ENCODE measurements at places on chromosomes 13 and 19. TPM values are rescaled to one million over a fixed set of nuclear protein-coding genes. Genes with fewer than 3 reads are reported as not detected.

- DNase-seq: no peak
These were observed 365.2 kb downstream of the PCDH17 start for GRCh38 chr13:57996717-57997116.

DNA sequence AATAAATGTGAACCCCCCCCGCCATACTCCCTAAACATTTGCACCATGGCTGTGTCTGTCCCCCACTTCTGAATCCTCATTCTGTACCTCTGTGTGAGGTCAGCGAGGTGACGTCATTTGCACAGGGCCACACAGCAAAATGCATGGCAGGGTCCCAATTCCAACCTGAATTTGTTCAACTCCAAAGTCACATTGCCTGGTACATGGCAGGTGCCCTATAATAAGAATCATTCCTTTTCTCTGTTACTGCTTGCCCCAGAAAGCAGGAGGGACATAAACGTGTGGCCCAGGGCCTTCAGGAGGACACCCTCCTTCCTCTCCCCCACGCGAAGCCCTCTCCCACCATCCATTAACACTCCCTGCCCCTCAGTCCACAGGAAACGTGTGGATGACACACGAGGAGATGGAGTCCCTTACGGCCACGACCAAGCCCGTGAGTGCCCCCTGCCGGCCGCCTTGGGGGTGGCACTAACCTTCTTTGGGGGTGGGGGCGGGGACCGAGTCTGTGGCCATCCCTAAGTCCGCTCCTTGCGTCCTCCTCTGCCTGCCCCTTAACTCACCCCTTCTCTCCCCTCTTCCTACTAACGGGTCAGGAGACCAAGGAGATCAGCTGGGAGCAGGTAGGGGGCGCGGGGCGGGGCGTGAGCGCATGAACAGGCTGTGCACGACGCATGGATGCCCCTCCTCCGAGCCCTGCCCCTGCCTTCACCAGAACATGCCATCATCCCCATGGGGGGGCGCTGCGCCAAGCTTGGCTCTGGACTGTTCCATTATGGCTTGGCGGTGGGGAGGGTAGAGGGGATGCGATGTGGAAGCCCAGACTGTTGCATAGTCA lies 9.4 kb downstream of the HRC start:
- DNase-seq: peak; percentile 85

DNA sequence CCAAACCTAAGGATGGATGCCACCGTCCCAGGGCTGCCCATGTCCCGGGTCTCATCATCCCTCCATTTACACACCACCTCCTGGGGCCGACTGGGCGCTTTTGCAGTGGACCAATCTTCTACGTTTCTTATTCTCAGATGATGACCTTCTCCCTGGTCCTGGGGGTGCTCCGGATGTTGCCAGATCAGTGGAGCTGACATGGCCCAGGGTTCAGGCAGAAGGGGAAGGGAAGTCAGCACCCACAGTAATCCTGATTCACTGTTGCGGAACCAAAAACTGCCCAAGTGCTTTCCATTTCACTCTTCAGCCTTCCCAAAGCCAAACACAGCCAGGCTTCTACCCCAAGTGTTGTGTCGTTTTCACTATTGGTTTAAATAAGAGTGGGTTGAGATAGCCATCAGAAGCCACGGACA lies 29.8 kb downstream of the RAB20 start:
- no peak for DNase-seq

DNA sequence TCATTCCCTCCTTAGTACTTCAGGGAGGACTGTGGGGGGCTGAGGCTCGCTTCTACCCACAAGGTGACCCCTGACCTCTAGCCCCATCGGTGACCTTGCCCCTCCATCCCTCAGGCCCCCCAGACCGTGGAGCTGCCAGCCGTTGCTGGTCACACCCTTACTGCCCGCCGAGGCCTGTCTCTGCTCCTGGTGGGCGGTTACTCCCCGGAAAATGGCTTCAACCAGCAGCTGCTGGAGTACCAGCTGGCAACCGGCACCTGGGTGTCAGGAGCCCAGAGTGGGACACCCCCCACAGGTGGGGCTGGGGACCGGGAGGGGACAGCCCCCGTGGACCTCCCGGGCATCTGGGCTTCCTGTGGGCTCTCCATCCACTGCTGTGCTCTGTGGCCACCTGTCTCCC lies 31.9 kb downstream of the MEGF8 start:
- no peak for DNase-seq

DNA sequence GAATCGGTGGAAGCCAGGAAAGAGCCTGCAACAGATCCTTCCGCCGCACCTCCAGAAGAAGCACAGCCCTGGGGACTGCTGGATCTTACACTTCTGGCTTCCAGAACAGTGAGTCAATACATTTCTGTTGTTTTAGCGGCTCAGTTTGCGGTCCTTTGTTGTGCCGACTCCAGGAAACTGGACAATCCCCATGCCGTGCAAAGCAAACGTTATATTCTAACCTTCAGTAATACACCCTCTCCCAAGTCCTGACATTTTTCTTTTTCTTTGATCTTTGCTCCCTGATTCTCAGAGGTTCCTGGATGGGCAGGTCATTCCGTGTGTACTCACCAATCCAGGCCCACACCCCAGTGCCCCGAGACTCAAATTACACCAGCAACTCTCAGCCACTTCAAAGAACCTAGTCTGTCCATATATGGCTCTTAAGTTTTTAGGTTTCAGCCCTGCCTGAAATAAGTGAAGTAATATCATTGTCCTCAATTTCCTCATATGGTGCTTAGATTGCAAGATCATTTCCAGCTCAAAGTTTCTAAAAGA lies 387.1 kb upstream of the SGCG start:
- no peak for DNase-seq

FCER2 gene
- 0.36 TPM for total RNA-seq

PSG7 gene
- total RNA-seq: not detected

LYPD3 gene
- 1.2 TPM for total RNA-seq

VSTM1 gene
- total RNA-seq: not detected

NOVA2 gene
- 8.1 TPM for total RNA-seq

ZNF260 gene
- 7.2 TPM for total RNA-seq

Measured in aorta (tissue), 5 donors.